ENCODE measurements at places on chromosomes 7 and 10.
A peak's percentile ranks its signal among the peaks of the same experiment; 100 is the strongest.

GRCh38 chr10:80530251-80530650 lies 7.5 kb upstream of the SH2D4B start:
- no peak for DNase-seq

GRCh38 chr7:28065721-28066285 lies 114.8 kb downstream of the JAZF1 start:
- DNase-seq, result no peak

DNA sequence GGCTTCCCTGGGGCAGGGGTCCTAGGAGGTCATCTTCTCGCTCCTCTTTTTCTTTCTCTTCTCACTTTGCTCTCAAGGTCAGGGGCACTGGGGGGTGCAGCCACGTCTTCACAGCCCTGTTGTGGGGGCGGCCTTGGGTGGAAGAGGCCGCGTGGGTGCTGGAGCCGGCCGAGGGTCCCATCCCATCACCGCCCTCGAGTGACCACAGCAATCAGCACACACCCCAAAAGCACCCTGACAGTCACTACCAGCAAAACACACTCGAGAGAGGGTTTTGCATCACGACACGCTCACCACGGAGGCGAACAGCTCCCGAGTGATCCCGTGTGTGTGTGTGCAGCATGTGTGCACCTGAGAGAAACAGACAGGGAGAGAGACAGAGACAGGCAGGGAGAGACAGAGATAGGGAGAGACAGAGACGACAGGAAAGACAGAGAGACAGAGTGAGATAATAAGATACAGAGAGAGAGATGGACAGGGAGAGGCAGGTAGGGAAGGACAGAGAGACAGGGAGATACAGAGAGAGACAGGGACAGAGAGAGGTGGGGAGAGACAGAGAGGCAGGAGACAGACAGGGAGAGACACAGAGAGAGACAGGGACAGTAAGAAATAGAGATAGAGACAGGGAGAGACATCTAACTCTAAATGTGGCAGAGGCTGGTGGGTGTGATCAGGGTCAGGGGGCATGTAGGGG lies 100.9 kb downstream of the WDR37 start:
- no peak for DNase-seq

DNA sequence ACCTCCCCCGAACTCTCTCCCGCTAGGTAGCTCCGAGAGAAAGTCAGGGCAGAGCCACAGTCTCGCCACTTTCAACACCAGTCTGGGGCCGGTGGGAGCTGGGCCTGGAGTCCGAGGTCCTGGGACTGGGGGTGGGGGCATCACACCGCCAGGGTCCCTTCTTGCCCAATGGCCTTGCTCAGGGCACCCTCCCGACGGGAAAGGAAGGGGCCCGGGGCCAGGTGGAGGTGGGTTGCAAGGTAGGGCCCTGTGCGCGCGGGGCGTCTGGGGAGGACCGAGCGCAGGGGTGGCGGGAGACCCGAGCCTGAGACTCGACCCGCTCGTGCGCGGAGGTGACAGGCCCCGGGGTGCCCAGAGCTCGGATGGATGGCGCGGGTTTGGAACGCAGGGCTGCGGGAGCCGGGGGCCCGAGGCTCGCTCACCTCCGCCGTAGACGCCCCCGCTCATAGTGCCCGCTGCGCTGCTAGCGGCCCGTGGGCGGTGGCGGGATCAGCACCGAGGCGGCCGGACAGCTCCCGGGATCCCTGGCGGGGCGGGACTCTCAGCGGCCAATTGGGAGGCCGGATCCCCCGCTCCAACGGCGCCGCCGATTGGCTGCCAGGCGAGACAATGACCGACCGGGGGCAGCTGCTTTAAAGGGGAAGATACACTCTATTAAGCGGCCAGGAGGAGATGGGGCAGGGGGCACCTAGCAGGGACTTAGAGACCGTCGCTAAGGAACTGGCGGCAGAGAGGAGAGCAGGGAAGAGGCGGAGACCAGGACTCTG lies at the start of gene ACTL6B:
TSS of gene ACTL6B (minus strand) at position 541 of the 767 bp plus-strand sequence. CDS start at position 447, 94 bp downstream.
- no peak for DNase-seq

DNA sequence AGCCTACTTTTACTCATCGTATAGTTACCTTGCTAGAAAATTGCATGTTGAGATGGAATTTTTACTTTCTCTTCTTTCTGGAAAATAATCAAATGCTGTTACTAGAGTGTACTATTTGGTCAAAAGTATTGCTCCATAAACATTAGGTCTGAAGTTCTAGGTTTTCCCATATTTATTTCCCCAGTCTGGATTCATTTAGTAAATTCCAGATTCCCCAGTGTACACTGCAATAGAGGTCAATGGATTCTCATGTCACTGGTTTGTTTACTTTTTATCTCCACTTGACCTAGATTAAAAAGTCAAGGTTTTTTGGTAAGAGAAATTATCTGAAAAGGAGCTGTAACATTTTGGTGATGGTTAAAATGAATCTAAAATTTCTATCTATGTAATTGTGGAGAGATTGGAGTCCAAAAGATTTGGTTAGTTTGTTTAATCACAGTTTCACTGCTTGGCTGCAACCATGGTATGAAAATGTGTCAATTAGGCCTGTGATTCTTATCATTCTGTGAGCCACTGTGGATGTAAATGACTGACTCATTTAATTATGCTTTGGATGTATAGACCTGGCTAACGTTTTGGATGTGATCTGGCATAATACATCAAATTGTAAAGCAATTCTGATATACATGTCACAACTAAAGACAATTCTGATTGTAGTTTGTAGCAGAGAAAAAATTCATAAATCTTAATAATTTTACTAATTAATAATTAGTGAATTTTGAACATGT lies 32.7 kb upstream of the STEAP4 start:
- no peak for DNase-seq

- peak; percentile 65 for DNase-seq
Measured at GRCh38 chr10:98446661-98447221, at the start of gene HPS1. Gene HPS1, minus strand, starts transcription at chr10:98446935. Its CDS starts 3,695 bp downstream, at chr10:98443240.

- DNase-seq, result no peak
Measured at GRCh38 chr10:43260117-43260761, 6.6 kb downstream of the RASGEF1A start.

DNA sequence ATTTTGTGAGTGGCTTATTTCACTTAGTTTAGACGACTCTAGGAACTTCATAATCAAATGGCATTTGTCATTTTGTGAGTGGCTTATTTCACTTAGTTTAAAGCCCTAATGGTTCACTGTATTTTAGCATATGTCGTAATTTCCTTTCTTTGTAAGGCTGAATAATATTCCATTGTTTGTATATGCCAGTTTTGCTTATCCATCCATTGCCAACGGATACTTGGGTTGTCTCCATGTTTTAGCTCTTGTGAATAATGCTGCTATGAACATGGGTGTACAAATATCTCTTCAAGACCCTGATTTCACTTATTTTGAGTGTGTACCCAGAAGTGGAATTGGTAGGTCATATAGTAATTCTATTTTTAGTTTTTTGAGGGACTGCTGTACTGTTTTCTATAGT lies 31.8 kb downstream of the DOCK1 start:
- DNase-seq, result no peak

DNA sequence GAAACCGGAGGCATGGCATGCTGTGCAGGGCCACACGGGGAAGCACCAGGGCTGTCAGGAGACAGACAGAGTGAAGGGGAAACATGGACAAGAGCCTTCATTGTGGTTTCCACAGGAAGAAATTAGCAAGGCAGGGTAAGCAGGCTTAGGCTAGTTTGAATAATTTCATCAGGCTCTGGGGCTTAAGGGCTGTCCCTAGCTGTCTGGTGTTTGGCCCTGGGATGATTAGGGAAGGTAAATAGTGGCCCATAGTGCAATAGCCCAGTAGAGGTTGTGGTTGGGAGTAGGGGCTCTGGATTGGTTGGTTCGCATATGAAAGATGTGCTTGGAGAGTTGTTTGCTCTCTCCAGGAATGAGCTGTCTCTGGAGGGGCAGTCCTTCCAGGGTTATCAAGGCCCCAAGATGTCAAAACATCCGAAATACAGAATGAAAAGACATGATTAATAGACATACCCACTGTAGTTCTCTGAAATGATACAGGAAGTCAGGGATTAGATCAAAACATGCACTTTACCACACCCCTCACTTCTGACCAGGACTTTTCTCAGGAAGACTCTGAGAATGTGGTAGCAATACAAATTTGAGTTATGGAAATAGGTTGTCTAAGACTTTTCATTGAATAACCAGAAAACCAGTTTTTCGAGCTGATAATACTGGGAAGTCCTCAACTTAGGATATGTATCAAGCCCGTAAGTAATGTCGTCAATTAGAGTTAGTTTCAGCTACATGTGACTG lies 224.9 kb upstream of the NFE2L3 start:
- DNase-seq, result no peak

DNA sequence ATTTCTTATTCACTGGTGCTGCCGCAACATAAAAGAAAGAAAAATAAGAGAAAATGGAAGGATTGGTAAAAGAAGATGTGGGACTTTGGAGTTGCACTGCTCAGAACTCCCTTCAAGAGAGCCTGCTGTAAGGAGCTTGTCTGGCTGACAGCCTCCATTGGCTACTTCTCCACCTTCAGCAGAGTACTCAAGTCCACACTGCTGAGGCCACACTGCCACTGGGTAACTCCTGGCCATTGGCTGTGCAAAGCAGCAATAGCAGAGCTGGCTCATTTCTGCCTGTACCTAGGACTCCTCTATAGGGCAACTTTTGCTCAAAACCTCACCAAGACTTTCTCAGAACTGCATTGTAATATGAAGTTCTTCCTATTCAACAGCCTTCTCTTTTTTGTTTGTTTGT lies 38.7 kb upstream of the PCLO start:
- no peak for DNase-seq

DNA sequence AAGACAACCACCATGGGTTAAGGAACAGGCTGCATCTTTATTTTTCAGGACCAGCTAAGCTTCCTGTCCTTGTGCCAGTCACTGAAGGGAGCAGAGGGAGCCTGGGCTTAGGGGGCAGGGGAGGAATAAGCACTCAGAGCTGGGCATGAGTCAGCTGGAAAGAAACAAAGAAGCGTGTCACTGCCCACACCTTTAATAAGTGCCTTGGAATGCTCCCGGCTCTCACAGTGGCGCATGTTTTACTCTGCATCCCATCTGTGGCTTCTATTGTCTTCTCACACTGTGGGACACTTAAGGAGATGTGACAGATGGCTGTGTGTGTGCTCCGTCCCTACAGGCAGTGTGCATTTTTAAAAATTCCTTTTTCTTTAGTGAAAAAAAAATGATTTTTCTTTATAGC lies 71.7 kb downstream of the MTURN start:
- DNase-seq, result no peak

DNA sequence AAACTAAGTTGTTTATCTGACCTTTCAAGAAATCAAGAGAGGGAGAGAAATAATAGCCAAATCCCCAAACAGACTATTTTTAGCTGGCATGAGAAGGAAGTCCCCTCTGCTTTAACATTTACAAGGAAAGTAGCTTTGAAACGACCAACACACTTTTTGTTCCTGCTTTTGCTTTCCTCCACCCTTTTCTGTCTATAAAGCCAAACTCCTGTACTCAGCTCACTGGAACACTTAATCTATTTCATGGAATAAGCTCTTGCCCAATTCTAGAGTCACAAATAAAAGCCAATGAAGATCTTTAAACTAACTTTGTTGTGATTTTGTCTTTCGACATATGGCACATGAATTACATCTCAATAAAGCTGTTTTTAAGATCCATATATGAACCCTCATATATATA lies 86.8 kb upstream of the CCDC71L start:
- DNase-seq, result no peak

DNA sequence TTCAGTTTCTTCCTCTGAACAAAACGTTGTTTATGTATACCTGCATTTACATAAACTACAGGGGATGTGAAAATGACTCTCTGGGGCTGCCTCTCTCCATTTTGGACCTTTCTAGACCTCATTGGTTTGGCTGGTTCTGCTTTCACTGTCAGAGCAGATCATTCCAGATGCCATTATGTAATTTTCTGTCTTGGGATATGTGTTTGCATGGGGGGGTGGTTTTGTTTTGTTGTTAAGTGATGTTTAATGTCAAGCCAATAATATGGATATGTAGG lies 172.4 kb downstream of the LRRC4 start:
- no peak for DNase-seq

DNA sequence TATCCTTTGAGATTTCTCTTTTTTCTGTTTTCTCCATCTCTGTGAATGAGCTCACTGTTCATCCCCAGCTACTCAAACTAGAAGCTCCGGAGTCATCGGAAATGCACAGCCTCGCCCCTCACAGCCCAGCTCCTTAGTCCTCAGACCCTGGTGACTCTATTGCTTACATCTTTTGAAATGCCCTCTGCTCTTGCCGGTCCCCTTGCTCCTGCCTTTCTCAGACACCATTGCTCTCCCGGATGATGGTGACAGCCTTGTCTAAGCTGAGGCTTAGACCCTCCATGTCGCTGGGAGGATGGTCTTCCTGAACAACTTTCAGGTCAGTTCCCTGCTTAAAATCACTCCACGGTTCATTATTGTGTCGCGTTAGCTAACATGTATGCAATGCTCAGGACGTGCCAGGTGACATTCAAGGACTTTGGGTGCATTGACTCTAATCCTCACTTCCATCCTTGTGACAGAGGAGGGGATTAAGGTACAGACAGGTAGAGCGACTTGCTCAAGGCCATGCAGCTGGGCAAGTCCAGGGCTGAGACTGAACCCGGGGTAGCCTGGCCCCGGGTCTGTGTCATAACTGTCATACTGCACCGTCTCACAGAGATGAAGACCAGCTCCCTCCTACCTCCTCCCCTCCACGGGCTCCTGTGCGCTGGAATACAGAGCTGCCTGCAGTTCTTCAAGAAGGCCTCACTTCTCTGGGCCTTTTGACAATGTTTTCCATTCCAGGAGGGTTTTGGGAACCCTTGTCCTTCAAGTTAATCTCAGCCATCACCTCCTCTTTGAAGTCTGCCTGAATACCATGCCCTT lies 4.3 kb upstream of the UCMA start:
- no peak for DNase-seq

DNA sequence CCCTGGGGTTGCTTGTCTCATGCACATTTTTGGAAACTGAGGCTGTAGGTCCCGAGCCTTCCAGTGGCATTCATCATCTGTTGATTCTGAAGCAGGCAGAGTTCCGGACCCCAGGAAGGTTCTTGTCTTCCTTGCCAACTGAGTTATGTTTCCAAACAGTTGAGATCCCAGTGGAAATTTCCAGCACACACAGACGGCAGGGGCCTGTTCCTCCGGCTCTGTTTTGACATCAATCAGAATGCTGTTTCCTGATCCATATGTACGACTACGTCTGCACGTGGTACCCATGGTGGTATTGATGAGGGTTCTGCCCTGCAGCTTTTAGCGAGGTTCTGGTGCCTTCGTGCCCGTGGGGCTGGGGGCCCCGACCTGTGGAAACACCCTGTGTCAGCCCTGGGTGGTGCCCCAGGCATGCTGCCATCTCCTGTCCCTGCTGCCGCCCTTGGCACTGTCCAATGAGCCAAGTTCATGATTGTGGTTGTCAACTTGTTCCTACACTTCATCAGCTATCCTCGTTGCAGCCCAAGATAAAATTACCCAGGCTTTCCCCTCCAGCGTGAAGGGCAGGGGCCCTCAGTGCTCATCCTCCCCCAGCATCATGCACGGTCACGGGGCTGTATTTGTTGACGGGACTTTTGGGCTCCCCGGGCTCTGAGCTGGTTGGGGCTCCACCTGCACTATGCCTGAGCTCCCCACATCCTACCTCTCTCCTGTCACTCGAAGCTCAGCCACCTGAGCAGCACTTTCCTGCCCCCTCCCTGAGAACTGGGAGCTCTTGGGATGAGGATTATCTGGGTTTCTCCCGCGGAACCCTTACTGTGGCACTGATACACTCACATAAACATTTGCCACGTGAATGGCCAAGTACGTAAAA lies 7.8 kb upstream of the DPYSL4 start:
- no peak for DNase-seq

Measured in stimulated activated CD8-positive, alpha-beta memory T cell treated with anti-CD3 and anti-CD28 coated beads, Interleukin-2, amount 100 ng/mL, for 1 hour (primary cell).